ENCODE measurements at places on chromosomes 12 and 14. TPM values are rescaled to one million over a fixed set of nuclear protein-coding genes. Genes with fewer than 3 reads are reported as not detected.

Gene MMP19
- 9.8 TPM for total RNA-seq

Gene KLRG1
- 0.13 TPM for total RNA-seq

Gene CCDC184
- 11.9 TPM for total RNA-seq

Gene C1QL4
- 1.9 TPM for total RNA-seq
